HAP-1 (cell line): ENCODE measurements at places on chromosomes 12 and 14.

- no peak for DNase-seq
Observed at GRCh38 chr12:83161456-83161855, 474.8 kb downstream of the TMTC2 start.

DNA sequence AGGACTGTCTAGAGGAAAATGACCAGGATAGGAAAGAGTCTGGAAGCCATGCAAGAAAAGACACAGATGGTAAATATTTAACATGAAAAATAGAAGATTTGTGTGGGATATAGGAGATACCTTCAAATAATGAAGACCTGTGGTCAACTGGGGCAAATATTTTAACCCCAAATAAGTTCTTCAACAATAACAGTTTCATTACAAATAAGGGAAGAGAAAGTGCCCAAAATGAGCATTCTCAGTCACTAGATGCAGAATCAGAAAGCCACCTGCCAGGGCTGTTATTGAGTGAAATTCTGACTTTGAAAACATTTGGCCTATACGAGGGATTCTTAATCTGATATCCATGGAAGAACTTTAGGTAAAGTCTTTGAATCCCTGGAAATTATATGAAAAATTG lies 231.2 kb upstream of the PLEKHG7 start:
- no peak for DNase-seq

DNA sequence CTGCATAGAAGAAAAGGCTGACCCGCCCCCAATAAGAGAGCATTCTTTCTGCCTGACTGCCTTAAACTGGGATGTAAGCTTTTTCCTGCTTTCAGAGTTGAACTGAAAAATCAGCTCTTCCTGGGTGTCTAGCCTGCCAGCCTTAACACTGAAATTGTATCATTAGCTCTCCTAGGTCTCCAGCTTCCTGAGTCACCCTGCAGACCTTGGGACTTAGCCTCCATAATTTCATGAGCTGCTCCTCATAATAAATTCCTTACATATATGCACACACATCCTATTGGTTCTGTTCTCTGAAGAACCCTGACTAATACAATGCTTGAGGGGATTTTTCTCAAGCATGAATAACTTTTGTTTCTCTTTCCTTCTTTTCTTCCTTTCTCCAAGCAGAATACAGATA lies 76.4 kb upstream of the FAR2 start:
- no peak for DNase-seq

GRCh38 chr14:44979273-44979672 lies 17.3 kb downstream of the TOGARAM1 start:
- DNase-seq, result no peak

GRCh38 chr12:23535441-23535840 lies 414.0 kb downstream of the SOX5 start:
- no peak for DNase-seq

GRCh38 chr12:114774197-114774596 lies 90.2 kb upstream of the TBX3 start:
- no peak for DNase-seq
